ENCODE measurements at places on chromosomes 11 and 22.

DNA sequence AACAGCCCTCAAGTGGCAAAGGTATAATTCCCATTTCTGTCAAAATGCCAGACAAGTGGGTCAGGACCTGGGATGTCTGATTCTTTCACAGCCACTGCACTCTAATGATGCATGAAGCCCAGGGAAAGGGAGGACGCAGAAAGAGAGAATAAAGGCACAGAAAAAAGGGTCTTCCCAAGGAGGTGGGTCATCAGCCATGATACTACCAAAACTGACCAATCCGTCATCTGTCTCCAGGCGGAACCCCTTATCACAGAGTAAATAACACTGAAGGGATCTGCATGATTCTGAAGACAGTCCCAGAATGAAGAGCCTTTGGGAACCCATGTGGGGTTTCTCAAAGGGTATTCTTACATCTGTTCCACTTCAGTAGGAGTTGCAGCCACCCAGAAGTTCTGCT, 73.8 kb upstream of the OPCML start:
- DNase-seq, result no peak

- no peak for DNase-seq
Observed at GRCh38 chr11:91489989-91490388, 734.6 kb upstream of the FAT3 start.

GRCh38 chr22:50699756-50700386, 27.2 kb downstream of the SHANK3 start:
- DNase-seq, result no peak

DNA sequence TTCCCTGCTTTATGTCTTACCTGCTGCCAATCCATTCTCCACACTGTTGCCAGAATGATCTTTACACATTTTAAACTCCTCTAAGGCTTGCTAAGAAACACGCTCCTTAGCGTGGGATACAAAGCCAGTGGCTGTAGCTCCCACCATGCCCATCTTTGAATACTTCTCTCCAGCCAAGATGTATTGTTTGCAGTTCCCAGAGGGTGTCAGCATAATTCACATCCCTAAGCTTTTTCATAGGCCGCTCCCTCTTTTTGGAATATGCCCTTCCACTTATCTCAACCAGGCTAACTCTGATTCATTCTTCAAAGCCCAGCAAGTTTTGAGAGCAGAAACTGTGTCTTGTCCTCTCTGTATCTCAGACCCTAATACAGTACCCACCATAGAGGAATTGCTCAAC, 8.1 kb upstream of the UPK2 start:
- DNase-seq, result no peak

- no peak for DNase-seq
Observed at GRCh38 chr22:32561756-32562155, 87.1 kb downstream of the FBXO7 start.

DNA sequence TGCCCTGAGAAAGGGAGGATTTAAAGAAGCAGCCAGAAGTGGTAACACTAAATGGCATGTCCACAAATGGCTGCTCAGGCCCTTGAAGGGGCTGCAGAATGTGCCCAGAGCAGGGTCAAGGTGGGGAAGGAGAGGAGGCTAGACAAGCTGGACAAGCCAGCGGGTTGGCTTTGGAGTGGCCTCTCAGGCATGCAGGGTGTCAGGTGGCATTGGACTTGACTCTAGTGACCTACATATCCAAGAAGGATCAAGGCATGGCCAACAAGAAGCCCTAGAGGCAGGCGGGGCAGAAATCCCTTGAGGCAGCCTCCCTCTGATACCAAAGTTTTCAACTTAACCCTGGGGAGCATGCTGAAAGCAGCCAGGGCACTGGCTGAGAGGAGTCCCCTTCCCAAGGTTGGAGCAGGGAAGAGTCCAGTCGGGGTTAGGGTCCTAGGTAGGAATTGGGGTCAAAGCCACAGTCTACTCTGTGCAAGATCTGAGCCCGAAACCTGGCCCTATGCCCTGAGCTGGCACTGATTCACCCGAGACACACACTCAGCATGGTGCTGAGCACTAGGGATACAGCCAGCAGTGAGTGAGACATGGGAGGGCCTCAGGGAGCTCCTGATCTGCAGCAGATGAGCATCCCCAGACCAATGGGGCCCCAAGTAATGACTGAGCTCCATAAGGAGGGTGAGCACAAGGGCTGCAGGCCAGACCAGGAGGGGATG, 95.8 kb upstream of the ASPHD2 start:
- no peak for DNase-seq

DNA sequence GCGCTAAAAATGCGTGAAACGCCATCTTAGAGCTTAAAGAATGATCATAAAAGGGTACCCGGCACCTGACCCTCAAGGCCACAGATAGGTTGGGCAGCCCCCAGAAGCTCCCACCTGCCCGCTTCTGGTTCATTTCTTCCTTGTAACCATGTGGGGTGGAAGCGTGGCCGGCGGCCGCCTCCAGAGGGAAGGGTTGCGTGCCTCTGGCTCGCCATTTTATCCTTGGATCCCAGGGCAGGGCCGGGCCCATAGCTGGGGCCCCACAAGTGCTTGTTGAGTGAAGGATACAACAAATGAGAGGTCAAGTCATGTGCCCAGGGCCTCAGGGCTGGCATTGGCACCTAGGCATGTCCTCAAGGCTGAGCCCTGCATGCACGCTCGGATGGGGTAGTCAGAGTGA, 5.9 kb downstream of the PCNX3 start:
- no peak for DNase-seq

DNA sequence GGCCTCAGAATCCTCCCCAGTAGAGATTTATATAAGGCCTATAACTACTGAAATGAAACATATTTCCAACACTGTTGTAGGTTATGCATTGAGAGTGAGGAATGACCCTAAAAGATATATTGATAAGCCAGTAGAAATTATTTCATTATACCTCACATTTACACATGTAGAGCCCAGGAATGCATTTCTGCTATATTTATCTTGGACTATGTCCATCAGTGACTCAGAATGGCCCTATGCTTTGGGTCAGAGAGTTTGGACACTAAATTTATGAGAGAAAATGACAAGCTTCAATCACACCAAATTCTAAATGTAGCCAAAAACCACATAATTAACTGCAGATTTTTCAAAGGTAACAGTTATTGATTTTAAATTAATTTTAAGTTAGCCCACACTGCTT, 761.9 kb downstream of the DLG2 start:
- DNase-seq, result no peak

- no peak for DNase-seq
Observed at GRCh38 chr11:74870485-74870884, 78.4 kb downstream of the XRRA1 start.

- no peak for DNase-seq
Observed at GRCh38 chr11:35009191-35009943, 92.9 kb downstream of the PDHX start.

DNA sequence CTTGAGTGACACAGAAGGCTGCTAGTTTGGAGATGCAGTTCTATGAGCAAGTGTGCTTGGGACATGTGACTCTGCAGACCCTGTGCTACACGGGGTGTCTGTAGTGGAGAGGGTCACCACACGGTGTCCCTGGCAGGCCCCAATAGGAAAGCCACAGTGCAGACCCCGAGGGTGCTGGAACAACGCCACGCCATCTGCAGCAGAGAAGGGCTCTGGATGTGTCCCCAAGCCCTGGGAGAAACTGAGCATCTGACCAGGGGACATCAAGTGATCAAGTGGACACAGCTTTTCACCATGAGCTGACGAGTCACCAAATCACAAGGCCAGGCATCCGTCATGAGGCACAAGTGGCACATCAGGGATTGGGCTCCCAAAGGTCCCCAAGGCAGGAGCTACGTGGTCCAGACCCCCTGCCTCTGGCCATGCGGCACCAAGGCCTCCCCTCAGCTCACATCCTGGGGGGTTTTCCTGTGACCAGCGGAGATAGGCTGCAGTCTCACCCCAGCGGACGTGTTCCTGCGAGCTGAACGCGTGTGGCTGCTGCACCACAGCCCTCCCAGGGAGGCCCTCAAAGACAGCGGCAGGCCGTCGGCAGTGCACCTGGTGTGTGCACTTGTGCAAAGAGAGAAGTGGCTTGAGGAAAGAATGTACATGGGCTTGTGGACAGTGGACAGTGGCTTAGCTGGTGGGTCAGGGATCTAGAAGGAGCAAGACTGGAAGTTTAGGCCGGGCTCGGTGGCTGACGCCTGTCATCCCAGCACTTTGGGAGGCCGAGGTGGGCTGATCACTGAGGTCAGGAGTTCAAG, 96.7 kb downstream of the RPS6KA4 start:
- DNase-seq, result no peak

GRCh38 chr22:45225732-45226502, 14.8 kb downstream of the KIAA0930 start:
- DNase-seq, result peak; percentile 52

GRCh38 chr11:1234771-1235305, 12.0 kb downstream of the MUC5B start:
- DNase-seq, result no peak

DNA sequence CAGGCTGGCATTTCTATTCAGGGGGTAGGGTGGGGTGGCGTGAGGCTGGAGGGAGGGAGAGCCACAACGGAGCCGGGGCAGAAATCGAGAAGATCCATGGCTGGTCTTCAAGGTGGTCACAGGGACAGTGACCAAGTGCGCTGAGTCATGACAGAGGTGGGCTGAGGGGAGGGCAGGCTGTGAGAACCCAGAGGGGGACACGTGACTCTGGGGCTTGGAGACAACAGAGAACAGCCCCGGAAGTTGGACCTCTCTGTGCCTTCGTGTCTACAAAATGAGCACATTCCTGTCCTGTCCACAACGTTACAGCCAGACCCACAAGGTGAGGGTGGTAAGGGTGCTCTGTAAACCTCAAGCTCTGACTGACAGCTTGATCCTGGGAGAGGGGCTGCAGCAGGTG, 35.1 kb upstream of the ARFGAP3 start:
- DNase-seq, result no peak

DNA sequence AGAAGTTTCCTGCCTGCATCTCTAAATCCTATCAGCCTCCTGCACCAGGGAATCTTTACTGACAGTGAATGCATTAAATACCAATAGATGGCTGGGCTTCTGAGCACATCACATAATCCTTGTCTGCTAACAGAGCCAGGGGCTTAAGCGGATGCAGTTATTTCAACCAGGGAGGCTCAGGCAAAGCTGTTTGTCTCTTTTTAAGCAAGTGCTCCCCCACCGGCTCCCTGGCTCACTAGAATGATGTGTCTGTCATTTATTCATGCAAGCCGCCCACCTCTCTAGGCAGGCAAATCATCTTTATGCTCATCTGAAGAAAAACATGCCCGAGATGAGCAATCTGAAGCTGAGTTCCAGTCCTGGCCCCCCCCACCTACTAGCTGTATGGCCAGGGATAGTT, 182.3 kb downstream of the TENM4 start:
- DNase-seq, result peak; percentile 43

GRCh38 chr11:94132152-94132558, 3.5 kb downstream of the PANX1 start:
- no peak for DNase-seq

DNA sequence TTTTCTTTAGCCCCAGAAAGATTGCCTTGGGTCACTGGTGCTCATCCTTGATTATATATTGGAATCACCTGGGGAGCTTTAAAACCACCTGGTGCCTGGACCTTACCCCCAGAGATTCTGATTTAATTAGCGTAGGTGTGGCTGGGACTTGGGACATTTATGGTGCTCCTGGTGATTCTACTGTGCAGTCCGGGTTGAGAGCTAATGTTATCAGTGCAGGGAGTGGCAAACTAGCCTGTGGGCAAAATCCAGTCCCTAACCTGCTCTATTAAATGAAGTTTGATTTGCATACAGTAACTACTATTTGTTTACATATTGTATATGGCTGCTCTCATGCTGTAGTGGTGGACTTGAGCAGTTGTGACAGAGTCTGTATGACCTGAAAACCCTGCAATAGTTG, 134.0 kb upstream of the SORL1-AS1 start:
- DNase-seq, result no peak

- DNase-seq, result no peak
Observed at GRCh38 chr11:27280140-27280539, 82.9 kb downstream of the CCDC34 start.

DNA sequence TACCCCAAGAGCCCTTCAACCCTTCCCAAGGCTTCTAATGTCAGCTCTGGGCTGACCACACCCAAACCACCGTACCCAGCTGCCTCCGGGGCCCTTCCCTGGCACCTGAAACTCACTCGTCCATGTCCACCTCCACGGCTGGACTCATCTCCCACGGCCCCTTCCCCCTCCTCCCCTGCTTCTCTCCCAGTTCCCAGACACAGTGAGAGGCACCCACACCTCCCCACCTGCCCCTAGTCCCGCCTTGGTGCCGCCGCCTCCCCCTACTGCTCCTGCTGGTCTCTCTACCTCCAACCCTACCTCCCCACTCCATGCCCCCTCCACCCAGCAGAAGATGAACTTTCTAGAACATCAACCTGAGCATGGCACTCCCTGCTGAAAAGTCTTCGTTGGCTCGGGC, 39.5 kb downstream of the ELFN2 start:
- no peak for DNase-seq

DNA sequence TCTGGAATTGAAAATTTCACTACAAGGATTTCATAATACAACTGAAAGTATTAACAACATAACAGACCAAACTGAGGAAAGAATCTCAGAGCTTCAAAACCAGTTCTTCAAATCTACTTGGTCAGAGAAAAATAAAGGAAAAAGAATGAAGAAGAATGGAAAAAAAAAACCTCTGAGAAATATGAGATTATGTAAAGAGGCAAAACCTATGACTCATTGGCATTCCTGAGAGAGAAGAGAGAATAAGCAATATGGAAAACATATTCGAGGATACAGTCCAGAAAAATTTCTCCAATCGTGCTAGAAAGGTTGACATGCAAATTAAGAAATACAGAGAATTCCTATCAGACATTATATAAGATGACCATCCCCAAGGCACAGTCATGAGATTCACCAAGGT, 23.4 kb upstream of the GPR83 start:
- no peak for DNase-seq

- no peak for DNase-seq
Observed at GRCh38 chr22:39471381-39472141, 14.7 kb downstream of the MGAT3 start.

DNA sequence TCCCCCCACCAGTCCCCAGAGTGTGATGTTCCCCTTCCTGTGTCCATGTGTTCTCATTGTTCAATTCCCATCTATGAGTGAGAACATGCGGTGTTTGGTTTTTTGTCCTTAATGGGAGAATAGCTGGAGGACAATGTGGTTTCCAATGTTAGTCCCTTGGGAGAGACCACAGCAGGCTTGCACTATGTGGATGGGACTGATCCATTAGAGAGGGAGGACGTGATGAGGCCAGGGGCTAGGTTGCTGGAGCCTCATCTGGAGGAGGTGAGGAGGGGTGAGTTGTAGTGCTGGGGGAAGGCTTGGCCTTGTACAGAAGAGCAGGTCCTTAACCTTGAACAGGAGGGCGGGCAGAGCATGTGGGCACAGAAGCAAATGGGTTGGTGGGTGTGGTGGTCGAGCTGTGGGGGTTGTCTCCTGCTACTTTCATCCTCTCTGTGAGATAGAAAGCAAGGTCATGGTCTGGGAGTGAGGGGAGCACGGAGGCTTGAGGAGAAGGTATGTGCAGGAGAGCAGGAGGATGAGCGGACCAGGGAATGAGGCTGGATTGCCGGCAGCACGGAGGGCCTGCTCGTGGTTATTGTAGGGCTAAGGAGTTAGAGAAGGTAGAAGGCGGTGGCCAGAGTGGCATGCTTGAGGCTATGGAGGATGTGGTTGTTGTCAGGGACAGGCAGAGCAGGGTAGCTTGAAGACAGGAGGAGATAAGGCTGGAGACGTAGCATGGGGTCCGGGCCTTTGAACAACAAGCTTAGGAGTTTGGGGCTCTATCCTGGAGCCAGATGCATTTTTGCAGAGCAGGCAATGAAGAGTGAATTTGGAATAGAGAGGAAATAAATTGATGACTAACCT, 11.2 kb upstream of the SREBF2 start:
- no peak for DNase-seq
